Stimulated activated naive B cell treated with anti-CD40 and anti-IgM and Interleukin-4, amounts not matched to agents 10 μg/mL and 1 μg/mL and 100 μg/mL, for 72 hours (primary cell): ENCODE measurements at places on chromosomes 13 and 19.
A peak's percentile ranks its signal among the peaks of the same experiment; 100 is the strongest.

DNA sequence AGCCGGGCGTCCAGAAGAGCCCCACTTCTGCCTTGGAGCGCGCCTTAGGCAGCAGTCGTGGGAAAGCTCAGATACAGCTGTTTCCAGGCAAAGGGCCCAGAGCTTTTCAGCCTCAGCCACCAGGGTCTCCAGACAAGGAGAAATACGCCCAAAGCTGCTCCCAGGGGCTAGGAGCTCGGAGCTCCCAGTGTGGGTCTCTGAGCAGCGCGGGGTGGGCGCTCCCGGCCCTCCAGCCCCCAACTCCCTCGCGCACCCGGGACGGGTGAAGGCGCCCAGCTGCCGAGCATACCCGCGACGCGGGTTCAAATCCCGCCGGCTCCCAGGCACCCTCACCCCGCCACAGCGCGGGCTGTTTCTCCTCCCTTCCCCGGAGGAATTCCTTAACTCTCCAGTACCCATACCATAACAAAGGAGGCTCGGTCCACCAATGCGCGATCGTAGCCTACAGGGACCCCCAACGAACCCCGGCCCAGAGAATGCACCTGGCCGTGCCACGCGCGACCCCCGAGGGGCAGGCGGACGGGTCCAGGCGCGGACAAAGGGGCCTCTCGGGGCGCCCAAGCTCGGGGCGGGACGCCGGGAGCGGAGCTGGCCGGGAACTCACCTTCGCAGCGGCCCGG is 507 bp downstream of the COL4A1 start:
- peaks cover 66% of the 10 kb centered on the region for H3K27me3 ChIP-seq
- H3K27ac ChIP-seq = no peak overlapping the region
- H3K4me1 ChIP-seq = peaks cover 7% of the 10 kb centered on the region
- H3K36me3 ChIP-seq = peaks cover 5% of the 10 kb centered on the region

GRCh38 chr13:51958217-51958547 is 53.1 kb downstream of the ATP7B start:
- no peak for DNase-seq
- H3K4me1 ChIP-seq = peaks cover 15% of the 10 kb centered on the region
- H3K36me3 ChIP-seq = no peaks in the 10 kb centered on the region
- H3K27me3 ChIP-seq = peaks cover 7% of the 10 kb centered on the region
- no peak overlapping the region for H3K4me3 ChIP-seq

DNA sequence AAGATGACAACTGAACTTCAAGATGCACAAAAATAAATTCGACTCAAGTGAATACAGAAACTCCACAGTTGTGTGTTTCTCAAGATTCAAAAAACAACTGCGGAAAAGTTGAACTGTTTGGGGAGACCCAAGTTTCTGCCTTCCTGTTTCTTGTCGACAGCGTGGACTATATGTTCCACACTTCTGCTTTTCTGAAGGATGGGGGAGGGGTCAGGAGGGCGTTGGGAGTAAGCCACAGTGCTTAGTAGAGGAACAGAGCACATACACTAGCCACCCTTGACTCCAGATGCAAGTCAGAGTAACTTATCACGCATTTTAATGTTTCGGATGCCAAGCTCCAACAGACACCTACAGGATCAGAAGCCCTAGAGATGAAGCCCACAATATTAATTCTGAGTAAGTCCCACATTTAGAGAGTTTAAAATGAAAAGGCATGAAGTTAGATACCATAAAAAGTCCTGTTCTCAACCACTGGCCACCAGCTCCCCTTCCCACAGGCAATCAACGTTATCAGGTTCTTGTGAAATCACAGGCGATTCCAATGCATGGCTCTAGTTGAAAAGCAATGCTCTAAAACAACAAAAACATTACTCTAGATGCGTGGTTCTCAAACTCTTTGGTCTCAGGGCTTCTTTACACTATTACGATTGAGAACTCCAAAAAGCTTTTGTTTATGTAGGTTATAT is 4.2 kb downstream of the TUBGCP3 start:
- H3K27ac ChIP-seq = peak overlapping the region; percentile 86
- peaks cover 42% of the 10 kb centered on the region for H3K4me1 ChIP-seq
- H3K36me3 ChIP-seq = peaks cover 29% of the 10 kb centered on the region
- H3K27me3 ChIP-seq = no peaks in the 10 kb centered on the region

DNA sequence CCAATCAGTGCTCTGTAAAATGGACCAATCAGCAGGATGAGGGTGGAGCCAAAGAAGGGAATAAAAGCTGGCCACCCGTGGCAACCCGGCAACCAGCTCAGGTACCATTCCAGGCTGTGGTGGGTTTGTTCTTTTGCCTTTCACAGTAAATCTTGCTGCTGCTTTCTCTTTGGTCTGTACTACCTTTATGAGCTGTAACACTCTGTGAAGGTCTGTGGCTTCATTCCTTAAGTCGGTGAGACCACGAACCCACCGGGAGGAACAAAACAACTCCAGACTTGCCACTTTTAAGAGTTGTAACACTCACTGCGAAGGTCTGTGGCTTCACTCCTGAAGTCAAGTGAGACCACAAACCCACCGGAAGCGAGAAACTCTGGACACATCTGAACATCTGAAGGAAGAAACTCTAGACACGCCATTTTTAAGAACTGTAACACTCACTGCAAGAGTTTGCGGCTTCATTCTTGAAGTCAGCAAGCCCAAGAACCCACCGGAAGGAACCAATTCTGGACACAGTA is 16.5 kb upstream of the SPACA6 start:
- no peak overlapping the region for H3K4me3 ChIP-seq
- H3K27ac ChIP-seq = no peak overlapping the region
- H3K27me3 ChIP-seq = peaks cover 43% of the 10 kb centered on the region
- no peaks in the 10 kb centered on the region for H3K36me3 ChIP-seq
- DNase-seq = no peak
- H3K4me1 ChIP-seq = no peaks in the 10 kb centered on the region

- H3K27ac ChIP-seq = no peak overlapping the region
- H3K27me3 ChIP-seq = peaks cover 71% of the 10 kb centered on the region
- H3K4me3 ChIP-seq = no peak overlapping the region
- DNase-seq = no peak
- H3K36me3 ChIP-seq = no peaks in the 10 kb centered on the region
Measured at GRCh38 chr19:53957448-53958167, 5.1 kb upstream of the CACNG8 start.

- no peak for DNase-seq
- no peaks in the 10 kb centered on the region for H3K4me1 ChIP-seq
- H3K27ac ChIP-seq = no peak overlapping the region
- no peak overlapping the region for H3K4me3 ChIP-seq
Measured at GRCh38 chr13:41365631-41366030, 54.6 kb downstream of the NAA16 start.

GRCh38 chr13:22964245-22964966 is 216.4 kb upstream of the SGCG start:
- no peak overlapping the region for H3K4me3 ChIP-seq
- no peak overlapping the region for H3K27ac ChIP-seq
- no peak for DNase-seq
- no peaks in the 10 kb centered on the region for H3K4me1 ChIP-seq
- no peaks in the 10 kb centered on the region for H3K27me3 ChIP-seq

DNA sequence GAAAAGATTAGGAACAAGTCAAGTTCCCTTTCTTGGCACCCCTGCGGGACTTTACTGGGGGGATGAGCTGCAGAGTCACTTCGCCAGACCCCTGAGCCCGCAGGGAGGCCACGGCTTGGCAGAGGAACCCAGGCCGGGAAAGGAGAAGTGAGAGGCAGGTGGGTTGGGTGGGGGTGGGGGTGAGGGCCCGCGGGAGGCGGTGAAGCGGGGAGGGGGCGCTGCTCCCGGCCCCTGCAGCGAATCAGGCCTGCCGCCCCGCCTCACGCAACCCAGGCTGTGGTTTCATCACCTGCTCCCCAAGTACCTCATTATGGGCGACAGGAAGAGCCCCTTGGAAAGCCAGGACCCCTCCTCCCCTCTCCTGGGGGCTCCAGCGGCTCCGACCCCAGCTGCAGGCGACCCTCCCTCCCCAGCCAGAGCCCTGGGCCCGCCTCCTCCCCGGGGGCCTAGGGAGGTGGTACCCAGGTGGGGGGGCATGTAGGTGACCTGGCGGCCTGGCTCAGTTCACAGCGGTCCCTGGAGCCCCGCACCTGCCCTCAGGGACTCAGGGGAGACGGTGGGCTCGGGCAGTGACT is 9.5 kb downstream of the MEF2B start:
- peak overlapping the region; percentile 51 for H3K27ac ChIP-seq
- DNase-seq = peak; percentile 69
- peaks cover 20% of the 10 kb centered on the region for H3K4me1 ChIP-seq

- no peaks in the 10 kb centered on the region for H3K36me3 ChIP-seq
- H3K27ac ChIP-seq = no peak overlapping the region
- no peak for DNase-seq
Measured at GRCh38 chr13:87820241-87820640, 149.1 kb downstream of the SLITRK5 start.

- DNase-seq = no peak
- H3K27ac ChIP-seq = no peak overlapping the region
- H3K4me3 ChIP-seq = no peak overlapping the region
- H3K27me3 ChIP-seq = no peaks in the 10 kb centered on the region
- peaks cover 25% of the 10 kb centered on the region for H3K4me1 ChIP-seq
Measured at GRCh38 chr13:77029436-77029835, 2.5 kb upstream of the FBXL3 start.

DNA sequence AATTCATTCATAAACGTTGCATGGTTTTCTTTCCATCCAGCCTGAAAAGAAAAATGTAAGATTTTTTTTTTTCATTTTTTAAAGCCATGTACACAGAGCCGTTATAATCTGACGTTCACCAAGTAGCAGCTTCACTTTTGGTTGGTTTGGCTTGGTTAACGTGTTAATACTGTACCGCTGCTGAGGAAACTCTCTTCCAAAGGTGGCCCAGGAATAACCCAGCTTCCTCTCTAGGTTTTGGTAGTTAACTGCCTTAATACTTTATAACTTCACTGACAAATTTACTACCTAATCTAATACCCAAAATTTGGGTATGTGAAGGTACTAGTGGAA is 1.7 kb downstream of the INTS6 start:
- no peak for DNase-seq
- H3K27me3 ChIP-seq = no peaks in the 10 kb centered on the region
- peak overlapping the region; percentile 97 for H3K27ac ChIP-seq
- H3K36me3 ChIP-seq = peaks cover 13% of the 10 kb centered on the region

GRCh38 chr19:49567861-49568441 is 12.4 kb downstream of the NOSIP start:
- H3K36me3 ChIP-seq = peaks cover 3% of the 10 kb centered on the region
- H3K27ac ChIP-seq = peak overlapping the region; percentile 15
- peaks cover 22% of the 10 kb centered on the region for H3K4me1 ChIP-seq
- H3K27me3 ChIP-seq = no peaks in the 10 kb centered on the region
- no peak for DNase-seq
- H3K4me3 ChIP-seq = no peak overlapping the region
